Activated T-helper 1 cell treated with anti-CD3 and anti-CD28 coated beads, Interleukin-12 subunit alpha, Interleukin-12 subunit beta, Interleukin-2, Interleukin-4 antibody, amounts not matched to agents 30 ng/mL and 10 ng/mL and 1 ng/mL, durations not matched to agents 14 hours and 24 hours and 36 hours (primary cell): ENCODE measurements at places on chromosomes 7 and 10. TPM values are rescaled to one million over a fixed set of nuclear protein-coding genes. Genes with fewer than 3 reads are reported as not detected.

DNA sequence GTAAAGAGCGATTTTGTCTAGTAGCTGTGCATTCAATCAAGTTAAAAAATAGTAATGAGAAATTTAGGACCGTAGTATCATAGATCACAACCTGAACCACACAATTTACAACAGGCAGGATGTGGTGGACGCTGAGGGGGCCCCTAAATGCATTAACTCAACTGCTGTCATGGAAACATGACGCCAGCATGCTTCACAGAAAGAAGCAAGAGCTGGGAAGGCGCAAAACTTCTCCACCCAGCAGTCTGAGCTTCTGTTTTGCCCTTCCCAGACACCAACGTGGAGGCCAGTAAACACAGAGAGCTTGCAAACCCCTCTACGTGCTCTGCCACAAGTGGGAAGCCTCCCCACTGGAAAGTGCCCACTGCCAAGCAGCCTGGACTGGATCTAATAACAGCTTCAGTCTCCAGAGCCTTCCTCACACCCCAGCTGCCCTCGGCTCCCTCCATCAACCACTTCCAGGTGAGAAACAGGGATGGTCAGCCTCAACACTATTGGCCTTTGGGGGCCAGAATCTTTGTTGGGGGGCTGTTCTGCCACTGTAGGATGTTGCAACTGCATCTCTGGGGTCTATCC, 151.8 kb downstream of the SFMBT2 start:
- DNase-seq: peak; percentile 52

GRCh38 chr7:33193308-33193864, 64.0 kb downstream of the BBS9 start:
- DNase-seq: no peak

GRCh38 chr10:122459561-122460273, 1.6 kb upstream of the HTRA1 start:
- DNase-seq: no peak

- peak; percentile 44 for DNase-seq
Observed at GRCh38 chr7:774161-775109, 47.4 kb upstream of the PRKAR1B start.

DNA sequence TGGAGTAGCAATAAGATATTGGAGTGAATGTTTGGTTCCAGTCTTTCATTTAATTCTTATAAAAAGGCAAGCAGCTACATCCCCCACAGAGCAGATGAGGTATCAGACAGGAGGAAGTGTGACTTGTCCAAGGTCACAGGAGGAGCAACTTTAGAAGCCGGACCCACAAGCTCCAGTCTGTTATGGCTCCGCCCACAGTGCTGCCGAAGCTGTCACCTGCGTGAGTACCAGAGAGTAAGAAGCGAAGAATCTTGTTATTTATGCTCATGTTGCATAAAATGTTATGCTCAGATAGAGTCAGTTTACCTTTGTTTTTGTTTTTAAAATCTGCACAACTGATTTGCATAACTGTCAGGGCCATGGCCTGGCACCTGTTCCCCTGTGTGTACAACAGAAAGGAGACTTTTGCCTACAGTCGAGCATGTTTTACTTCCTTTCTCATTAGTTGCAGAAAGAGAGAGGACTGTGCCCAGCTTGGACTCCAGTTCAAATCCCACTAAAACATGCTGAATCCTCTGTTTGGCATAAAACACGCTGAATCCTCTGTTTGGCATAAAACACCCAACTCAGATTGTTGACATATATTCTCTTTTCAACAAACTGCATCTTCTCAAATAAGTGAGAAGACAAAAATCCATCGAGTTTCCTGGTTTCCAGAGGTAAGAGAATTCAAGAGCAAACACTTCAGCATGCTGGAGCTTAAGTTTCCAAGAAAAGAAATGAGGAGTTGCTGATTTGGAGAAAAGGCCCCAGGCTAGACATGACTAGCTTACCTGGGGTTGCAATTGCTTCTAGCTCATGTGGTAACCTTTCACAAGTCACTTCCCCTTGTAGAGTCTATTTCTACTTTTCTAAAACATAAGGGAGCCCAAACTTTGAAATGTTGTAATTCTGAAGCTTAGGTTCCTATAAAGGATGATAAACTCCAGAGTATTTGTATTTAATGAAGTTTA, 409.8 kb upstream of the ZMIZ1 start:
- DNase-seq: no peak

- DNase-seq: no peak
Observed at GRCh38 chr10:71083716-71083975, 128.7 kb upstream of the UNC5B start.

SEMA3D gene
- total RNA-seq: 0.60 and 0.64 TPM in 2 replicates

C10orf105 gene
- 0.18 and 0.32 TPM in 2 replicates for total RNA-seq

SPDYE5 gene
- total RNA-seq: not detected in 2 replicates
